ENCODE measurements at places on chromosomes 12 and 14.

GRCh38 chr14:76936483-76936882, 92.0 kb downstream of the IRF2BPL start:
- DNase-seq: no peak

DNA sequence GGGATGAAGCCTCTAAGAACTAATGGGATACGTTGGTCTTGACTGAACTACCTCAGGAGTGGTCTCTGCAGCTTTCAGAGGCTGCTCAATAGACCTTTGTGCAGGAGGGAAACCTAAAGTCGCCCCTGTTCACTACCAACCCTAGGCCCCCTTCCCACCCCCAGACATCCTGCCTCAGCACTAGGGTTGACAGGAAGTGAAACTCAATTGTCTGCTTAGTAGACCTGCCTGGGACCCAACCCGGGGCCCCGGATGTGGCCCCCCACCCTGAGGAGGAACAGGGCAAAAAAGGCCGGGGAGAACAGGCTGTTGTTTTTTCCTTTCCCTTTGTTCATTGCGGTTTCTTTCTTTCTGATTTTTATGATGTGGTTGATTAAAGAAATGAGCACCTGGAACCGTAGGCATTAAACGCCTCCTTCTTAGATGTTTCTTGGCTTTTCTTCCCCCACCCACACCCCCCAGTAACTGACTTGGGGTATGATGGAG, 1.6 kb upstream of the DGKA start:
- DNase-seq: peak; percentile 71

- no peak for DNase-seq
Observed at GRCh38 chr14:96274543-96274942, 18.5 kb downstream of the BDKRB1 start.

- DNase-seq: no peak
Observed at GRCh38 chr14:74946659-74947281, 8.6 kb downstream of the PGF start.

GRCh38 chr12:88934163-88934747, 354.0 kb upstream of the KITLG start:
- no peak for DNase-seq

DNA sequence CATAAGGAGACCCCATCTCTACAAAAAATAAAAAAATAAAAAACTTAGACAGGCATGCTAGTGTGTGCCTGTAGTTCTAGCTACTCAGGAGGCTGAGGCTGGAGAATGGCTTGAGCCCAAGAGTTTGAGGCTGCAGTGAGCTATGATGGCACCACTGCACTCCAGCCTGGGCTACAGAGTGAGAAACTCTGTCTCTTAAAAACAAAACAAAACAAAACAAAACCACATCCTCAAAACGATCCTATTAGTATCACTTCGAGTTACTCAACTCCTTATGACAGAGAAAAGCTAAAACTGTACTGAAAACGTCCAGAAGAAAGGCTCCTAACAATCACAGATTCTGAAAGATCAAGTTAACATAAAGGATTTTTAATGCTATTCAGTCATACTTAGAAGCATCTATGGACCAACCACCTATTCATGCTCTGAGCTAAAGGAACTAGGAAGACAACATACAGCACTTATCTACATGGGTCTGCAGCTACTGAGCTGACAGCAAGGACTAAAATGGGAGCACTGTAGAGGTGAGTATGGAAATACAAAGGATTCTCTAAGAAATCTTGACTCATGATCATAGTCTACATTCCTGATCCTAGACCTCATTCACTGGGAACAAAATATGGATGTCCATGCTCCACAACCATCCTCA, 75.3 kb upstream of the DUSP6 start:
- no peak for DNase-seq

DNA sequence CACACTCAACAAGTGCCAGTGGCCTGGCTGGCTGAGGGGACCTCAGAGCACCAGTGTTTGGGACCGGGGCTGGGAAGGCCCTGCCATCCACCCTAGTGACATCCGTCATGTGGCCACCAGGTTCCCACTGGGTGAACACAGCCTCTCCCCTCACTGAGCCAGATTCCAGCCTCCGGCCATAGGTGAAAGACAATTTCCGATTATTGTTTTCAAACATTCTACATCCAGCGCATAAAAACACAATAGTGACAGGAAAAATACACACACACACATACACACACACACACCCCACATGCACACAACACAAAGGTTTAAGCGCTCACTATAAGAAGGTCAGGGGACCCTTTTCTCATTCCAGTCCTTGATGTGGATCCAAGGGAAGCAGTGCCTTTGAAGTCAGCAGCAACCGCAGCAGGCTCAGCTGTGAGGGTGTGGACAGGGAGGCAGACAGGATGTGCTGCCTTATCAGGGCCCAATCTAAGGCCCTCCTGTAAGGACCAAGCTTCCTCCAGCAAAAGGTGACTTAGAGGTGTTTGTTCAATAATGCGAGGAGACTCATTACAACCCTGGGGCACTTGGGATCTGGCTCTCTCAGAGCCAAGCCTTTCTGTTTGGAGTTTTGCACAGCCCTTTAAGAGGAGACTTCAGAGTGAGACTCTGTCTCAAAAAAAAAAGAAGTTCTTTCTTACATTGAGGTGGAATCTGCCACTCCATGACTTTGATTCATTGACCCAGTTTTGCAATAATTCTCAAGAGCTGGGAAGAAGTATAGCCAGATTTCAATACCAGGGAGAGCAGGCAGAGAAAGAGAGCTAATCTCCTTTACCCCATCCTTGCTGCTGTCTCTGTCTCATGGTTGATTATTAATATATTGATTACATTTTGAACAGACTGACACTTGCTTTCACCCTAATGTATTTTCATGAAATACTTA, 227.8 kb downstream of the ZFP36L1 start:
- DNase-seq: no peak

DNA sequence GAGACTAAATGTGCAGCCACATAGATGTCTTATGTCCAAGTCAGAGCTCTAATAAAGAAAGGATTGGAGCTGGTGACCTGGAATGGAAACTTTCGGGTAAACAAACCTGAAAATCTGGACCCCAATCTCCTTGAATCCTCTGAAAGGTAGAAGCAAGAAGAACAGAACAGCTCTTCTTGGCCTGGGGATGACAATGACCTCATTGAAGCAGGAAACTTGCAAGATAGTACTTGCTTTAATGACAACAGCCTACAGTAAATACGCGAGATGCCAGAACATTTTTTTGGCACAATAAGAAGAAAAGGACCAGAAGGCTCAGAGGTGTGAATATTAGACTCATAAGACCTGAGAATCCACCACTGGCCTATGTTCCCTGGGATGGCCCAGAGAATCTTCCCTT, 4.1 kb upstream of the PRIMA1 start:
- no peak for DNase-seq

GRCh38 chr12:81168445-81168844, 90.6 kb downstream of the ACSS3 start:
- no peak for DNase-seq

- DNase-seq: no peak
Observed at GRCh38 chr12:50706606-50707005, 57.3 kb upstream of the ATF1 start.

DNA sequence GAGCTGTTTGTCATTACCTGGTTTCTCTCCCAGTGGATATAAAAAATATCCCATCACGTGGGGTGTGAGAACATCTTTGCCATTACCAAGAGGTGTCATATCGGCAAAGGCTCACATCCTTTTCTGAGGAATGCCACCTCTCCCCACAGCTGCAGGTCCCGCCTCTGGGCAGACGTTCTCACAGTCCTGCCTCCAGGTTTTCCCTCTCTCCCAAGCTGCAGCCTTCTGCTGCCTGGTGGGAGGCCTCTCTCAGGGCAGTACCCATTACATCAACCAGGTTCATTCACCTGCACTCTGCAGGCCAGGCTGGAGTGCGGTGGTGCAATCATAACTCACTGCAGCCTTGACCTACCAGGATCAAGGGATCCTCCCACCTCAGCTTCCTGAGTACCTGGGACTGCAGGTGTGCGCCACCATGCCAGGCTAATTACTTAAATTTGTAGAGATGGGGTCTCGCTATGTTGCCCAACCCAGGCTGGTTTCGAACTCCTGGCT, 15.0 kb upstream of the TMEM119 start:
- DNase-seq: no peak

DNA sequence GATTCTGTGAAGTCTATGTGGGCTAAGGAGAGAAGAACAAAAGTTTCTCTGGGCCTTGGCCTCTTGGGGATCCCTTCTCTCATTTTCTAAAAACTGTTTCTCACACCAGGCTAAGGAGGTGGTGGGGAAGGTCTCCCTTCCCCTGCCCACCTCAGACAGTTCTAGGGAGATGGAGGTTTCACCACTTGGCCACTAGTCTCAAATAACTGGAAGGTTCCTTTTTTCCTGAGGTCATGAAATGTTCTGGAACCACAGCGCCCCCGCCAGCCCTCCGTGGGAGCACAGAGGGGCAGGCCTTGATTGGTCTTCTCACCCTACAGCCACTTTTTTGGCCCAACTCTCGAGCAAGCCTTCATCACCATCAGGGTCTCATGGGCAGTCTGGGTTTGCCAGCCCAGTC, 12.6 kb downstream of the C12orf43 start:
- DNase-seq: no peak

- DNase-seq: no peak
Observed at GRCh38 chr14:84312551-84312950, 1217.4 kb upstream of the FLRT2 start.

- DNase-seq: no peak
Observed at GRCh38 chr12:5051334-5051733, 7.7 kb downstream of the KCNA5 start.

GRCh38 chr14:90518941-90519256, 122.1 kb downstream of the CALM1 start:
- DNase-seq: peak; percentile 49

DNA sequence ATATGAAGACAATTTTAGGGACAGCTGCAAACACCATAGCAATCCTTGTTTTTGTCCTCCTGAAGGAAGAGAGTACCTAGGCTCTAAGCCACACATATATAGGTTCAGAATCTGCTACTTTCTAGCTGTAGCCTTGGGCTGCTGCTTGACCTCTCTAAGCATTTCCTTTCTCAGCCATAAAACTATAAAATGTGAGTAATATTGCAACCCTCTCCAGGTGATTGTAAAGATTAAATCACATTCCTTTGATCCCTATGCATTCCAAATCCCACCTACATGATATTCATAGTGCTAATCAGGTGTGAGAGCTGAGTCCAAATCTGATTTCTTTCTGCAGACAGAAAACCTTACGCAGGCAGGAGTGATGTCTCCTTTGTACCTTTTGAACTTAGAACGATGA, 913.5 kb downstream of the VRK1 start:
- no peak for DNase-seq

Measured in T-helper 9 cell (primary cell).